Muscle of arm (tissue), 14 donors: ENCODE measurements at places on chromosomes 7 and 10. TPM values are rescaled to one million over a fixed set of nuclear protein-coding genes. Genes with fewer than 3 reads are reported as not detected.
A peak's percentile ranks its signal among the peaks of the same experiment; 100 is the strongest.

- no peak for DNase-seq
Observed at GRCh38 chr10:26481315-26481692, 43.2 kb downstream of the APBB1IP start.

Gene KCNH2
- polyA plus RNA-seq, result 20.9 TPM

DNA sequence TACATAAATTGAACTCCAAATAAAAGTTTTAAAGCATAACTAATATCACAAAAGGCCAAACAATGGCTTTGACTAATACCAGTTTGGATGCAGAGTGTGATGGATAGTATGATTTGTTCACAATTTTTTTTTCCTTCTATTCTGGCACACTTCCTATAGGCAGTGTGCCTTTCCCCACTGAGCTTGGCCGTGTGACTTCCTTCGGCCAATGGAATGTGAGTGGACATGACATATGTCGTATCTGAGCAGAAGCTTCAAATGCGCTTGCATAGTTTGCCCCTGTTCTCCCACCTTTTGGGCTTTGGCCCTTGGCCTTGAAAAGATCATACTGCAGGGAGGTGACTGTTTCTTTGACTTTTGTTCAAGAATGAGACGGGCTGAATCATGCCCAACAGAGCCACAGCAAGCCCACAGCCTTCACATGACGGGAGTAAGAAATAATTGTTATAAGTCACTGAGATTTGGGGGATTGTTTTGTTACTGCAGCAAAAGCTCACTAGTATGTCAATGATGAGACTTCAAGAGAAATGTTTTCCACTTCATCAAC is 279.9 kb upstream of the NEBL start:
- DNase-seq, result no peak

DNA sequence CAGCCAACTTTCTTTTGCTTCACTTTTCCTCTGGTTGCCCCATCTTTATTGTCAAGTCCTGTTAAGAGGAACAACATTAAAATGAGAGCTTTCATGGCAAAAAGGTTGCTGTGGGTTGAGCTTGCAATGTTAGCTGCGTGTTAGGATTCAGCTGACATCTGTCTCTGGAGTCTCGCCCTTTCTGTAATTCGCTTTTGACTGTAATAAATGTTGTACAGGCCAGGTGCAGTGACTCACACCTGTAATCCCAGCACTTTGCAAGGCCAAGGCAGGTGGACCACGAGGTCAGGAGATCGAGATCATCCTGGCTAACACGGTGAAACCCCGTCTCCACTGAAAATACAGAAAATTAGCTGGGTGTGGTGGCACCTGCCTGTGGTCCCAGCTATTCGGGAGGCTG is 24.1 kb downstream of the MNX1 start:
- no peak for DNase-seq

- DNase-seq, result no peak
Observed at GRCh38 chr7:71278257-71278656, 146.3 kb downstream of the GALNT17 start.

DNA sequence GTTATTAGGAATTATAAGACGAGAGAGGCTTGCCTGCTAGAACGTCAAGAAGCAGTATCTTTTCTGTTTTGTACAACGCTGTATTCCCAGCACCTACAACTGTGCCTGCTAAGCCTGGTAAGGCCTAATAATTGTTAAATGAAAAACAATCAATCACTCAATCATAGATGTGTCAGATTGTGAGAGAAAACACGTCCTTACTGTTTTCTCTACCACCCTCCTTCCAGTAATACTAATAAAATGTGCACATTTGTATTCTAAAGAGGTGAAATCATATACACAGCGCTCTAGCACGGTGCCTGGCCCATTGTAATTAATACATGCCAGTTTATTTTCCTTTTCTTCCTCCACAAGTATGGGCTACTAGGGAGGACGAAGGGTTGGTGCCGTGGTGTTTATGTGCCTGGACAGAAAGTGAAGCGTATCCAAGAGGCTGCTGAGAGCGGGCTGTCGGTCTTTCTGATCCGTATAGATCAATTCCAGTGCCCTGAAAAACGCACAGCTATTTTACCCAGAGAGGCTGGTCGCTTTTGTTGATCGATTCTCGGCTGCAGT is 1.5 kb upstream of the AUTS2 start:
- no peak for DNase-seq

DNA sequence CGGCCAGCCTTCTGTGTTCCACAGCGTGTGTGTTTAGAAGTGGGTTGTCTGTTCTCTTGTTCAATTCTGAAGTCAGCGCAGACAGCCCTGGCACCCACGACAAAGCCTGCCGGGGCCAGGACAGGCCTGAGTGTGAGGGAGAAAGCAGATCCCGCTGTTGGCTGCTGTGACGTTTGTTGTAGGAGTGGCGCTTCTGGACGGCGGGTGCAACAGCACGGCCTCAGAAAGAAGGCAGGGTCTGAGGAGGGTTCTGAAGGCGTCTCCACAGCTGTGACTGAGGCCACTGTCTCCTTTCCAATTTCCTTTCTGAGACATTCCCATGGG is 76.2 kb downstream of the VIPR2 start:
- DNase-seq, result peak; percentile 82

Gene ARMC3
- polyA plus RNA-seq, result not detected

Gene MOGAT3
- 0.15 TPM for polyA plus RNA-seq

Gene GDI2
- 253 TPM for polyA plus RNA-seq

DNA sequence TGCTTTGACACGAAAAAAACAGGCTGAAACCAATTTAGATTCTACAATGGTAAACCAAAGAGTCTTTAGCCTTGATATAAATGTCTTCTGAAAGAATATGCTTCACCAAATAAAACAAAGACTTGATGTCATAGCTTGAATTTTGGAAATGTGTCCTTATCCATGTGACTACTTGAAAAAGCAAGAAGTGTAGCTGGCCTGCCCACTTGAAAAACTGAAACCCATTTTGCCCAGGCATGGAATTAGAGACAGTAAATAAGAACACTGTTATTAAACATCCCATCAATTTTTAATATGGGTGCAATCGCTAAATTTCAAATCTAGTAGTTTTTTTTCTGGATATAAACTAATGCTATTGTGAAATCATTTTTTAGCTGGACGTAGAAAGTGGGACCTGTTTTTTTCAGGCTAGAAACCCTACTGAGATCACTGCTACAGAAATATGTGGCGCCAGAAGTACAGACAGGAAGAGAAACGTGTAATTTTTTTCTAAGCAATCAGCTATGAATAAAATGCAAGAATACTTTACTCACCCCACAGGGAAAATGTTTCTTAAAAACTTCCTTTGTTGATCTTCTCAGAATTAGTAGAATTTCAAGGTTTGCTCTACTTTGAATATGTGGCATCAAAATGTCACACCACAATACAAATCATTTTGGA is 56.7 kb downstream of the PIP4K2A start:
- DNase-seq, result no peak

Gene EVX1
- not detected for polyA plus RNA-seq

- DNase-seq, result no peak
Observed at GRCh38 chr10:63071145-63071544, 62.0 kb upstream of the NRBF2 start.

GRCh38 chr10:49240946-49241345 is 52.8 kb upstream of the TMEM273 start:
- DNase-seq, result no peak

DNA sequence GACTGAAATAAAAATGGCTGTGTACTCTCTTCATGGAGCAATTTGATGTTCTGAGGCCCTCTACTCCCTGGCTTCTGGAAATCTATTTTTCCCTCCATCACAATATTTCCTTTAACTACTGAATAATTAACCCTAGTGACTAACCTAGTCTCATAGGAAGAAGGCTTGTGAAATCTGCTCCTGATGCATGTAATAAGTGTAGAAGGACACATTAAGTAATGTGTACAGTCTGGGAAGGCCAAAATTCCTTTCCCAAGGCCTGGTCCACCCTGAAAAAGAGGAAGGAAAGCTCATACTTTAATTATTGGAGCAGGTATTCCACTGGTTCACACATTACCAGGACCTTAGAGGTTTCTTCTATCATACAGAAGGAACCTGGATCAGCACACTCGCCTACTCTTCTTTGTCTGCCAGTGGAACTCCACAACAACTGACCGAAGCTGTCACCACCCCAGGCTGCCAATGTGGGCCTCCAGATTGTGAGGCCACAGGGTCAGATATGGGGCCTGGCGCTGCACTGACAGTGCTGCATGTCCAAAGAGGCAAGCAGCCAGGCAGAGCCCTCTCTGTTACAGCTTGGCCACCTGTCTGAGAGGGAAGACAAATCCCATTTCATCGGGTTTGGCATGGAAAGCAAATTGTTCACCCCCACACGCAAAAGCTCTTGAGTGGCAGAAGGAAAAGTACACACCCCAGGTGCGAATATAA is 54.4 kb upstream of the FAM133B start:
- DNase-seq, result peak; percentile 23

Gene SFRP4
- polyA plus RNA-seq, result not detected

DNA sequence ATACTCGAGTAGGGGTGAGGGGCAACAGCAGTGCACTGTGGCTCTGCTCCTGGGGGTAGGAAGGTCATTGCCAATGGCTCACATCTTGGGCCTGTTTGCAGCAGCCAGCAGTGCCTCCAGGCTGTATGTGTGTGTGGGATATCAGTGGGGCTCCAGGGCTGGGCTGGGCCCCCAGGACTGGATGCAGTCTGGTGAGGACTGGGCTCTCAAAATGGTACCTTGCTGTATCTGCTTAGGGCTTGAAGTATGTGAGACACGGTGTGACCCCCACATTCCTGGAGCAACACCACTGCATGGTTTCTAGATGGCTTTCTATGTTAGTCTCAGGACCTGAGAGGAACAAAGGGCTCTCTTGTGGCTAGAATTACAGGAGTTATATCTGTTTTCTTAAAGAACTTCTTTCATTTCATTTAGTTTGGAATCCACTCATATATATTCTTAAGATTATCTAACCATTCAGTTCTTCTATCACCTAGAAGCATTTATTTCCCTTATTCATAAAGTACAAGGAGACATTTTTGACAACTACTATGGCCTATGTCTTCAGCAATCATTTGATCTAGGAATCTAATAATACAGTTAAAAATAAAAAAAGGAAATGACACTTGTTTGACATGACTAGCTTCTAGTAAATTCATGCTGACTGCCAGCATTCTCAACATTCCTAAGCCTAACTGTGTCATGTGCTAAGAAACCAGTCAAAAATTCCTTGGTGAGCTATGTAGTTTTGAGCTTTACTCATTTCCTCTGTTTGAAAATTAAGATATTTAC is 443.2 kb upstream of the SEMA3A start:
- DNase-seq, result peak; percentile 37

- DNase-seq, result no peak
Observed at GRCh38 chr10:6195376-6195775, 7.4 kb upstream of the PFKFB3 start.

DNA sequence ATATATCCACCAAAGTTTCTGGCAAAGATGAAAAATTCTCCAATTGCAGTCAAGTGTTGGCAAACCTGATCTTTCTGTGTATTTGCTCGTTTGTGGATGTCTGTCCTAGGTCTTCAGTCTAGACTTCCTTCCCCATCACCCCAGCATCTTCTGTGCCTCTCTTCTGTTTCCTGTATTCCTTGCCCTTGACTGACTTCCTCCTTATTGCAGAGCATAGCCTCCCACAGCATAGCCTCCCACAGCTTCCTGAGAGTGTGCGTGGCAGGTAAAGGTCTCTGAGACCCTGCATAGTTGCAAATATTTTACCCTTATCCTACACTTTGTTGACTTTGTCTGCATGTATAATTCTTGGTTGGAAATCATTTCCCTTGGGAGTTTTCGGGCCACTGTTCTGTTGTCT is 18.4 kb downstream of the SLC18A2 start:
- no peak for DNase-seq

Gene TBX20
- not detected for polyA plus RNA-seq

Gene PSMC2
- polyA plus RNA-seq, result 104 TPM

Gene GATAD1
- 32.7 TPM for polyA plus RNA-seq

Gene SDK1
- polyA plus RNA-seq, result 2.8 TPM

Gene PLEKHS1
- polyA plus RNA-seq, result 0.06 TPM

DNA sequence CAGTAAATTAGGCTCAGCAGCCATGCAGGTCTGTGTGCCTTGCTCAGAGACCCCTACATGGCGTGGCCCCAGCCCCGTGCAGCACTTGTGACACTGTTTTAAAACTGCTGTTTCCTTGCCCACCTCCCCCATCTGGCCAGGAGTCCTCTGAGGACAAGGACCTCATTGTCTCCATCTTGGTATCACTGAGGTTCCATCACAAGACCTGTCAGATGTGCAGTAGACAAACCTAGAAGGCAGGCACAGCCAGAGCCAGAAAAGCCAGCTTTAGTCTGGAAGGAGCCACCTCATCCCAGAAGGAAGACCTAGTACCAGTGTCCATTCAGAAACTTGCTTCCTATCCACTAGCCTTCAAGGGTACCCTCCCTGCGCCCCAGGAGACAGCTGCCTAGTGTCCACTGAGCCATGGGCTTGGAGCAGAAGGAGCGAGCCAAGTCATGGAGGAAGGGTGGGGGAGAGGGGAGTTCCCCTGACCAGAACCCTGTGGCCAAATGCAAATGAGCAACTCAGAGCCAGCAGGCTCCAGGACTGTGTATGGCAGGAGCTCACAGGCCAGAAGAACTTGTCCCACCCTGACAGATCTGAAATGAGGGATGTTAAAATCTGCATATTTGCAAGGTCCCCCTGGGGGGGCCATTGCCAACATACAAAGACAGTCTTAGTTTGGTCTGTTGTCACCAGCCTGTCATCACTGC is 176.1 kb downstream of the SH3PXD2A start:
- DNase-seq, result no peak

DNA sequence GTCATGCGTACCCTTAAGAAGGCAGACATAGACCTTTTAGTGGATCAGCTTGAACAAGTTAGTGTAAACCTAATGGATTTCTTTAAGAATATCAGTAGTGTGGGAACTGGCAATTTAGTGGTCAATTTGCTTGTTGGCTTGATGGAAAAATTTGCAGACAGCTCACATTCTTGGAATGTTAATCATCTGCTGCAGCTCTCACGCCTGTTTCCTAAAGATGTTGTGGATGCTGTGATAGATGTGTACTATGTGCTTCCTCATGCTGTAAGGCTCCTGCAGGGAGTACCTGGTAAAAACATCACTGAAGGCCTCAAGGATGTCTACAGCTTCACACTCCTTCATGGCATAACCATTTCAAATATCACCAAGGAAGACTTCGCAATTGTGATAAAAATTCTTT is 103.4 kb downstream of the ABCA13 start:
- no peak for DNase-seq

- DNase-seq, result peak; percentile 4
Observed at GRCh38 chr7:99860281-99861127, 16.3 kb downstream of the OR2AE1 start.

- no peak for DNase-seq
Observed at GRCh38 chr7:19095353-19095860, 22.0 kb downstream of the TWIST1 start.

- DNase-seq, result no peak
Observed at GRCh38 chr7:124012864-124013263, 20.0 kb downstream of the TMEM229A start.

- DNase-seq, result peak; percentile 10
Observed at GRCh38 chr7:8260871-8261694, 884 bp downstream of the ICA1 start.

- DNase-seq, result no peak
Observed at GRCh38 chr10:132146941-132147915, 39.5 kb upstream of the DPYSL4 start.

GRCh38 chr7:117839507-117839906 is 33.7 kb downstream of the CTTNBP2 start:
- DNase-seq, result no peak
